Fibroblast of skin of scalp (primary cell): ENCODE measurements at places on chromosomes 11 and 22.

- DNase-seq, result no peak
Observed at GRCh38 chr11:131295986-131296385, 74.4 kb upstream of the NTM start.

DNA sequence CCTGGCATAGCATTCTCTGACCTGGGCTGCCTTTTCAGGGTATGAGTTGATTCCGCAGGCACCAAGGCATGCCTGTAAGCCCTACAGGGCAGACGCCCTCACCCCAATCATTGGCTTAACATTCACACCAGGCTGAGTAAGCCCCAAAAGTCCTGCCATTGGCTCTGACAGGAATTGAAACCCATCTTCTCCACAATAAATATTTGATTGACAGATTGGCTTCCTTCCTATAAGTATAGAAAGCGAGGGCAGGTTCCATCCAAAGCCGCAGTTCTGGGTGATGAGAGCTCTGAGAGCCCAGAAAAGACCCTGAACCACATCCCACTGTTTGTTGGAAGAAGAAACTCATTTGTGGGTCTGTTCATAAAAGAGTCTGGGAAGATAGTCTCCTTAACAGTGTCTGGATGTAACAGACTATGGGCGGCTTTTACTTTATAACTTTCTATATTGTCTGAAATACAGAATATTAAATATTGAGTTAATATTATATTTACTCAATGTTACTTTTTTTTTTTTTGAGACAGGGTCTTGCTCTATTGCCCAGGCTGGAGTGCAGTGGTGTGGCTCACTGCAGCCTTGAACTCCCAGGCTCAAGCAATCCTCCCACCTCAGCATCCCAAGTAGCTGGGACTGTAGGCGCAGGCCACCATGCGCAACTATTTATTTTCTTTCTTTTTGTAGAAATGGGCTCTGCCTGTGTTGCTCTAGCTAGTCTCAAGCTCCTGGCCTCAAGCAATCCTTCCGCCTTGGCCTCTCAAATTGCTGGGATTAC is 46.8 kb downstream of the FAM83F start:
- no peak for DNase-seq

DNA sequence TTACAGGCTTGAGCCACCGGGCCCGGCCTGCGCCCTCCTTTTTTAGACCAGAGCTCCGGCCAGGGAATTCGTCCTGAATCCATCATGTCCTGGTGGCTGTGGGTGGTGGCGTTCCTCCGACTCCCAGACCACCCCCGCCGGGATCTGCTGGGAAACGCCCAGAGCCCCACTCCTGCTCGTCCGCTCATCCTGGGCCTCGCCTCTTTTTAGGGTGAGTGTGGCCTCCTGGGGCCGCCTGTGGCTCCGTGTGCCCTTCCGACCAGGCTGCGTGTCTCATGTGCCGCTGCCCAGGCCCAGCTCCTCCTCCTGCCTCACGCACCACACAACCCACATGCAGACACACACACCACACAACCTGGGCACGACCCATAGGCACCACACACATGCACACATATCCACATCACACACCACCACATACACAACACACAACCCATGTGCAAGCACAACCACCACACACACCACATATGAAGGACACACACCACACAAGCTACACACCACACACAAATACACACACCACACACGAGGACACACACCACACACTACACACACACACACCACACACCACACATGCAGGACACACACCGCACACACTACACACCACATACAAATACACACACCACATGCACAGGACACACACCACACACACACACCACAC is 946.2 kb downstream of the BRD1 start:
- DNase-seq, result no peak

DNA sequence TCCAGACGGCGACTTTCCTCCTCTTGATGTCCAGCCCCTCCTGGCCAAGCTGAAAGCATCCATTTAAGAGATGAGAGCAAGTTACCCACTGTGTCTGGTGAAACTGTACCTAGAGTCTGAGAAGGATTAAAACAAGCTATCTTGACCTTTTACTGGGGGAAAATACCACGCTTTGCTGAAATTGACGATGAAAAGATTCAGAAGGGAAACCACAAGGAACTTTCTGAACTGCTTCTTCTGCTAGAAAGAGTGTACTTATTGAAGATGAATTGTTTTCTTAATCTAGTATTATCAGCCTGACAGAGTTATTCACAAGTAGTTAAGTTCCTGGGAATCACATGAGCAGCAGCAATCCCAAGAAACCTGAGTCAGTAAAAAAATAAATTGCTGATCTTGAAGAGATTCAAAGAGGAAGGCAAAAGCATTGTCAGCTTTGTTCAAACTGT is 13.1 kb upstream of the MS4A6A start:
- no peak for DNase-seq

DNA sequence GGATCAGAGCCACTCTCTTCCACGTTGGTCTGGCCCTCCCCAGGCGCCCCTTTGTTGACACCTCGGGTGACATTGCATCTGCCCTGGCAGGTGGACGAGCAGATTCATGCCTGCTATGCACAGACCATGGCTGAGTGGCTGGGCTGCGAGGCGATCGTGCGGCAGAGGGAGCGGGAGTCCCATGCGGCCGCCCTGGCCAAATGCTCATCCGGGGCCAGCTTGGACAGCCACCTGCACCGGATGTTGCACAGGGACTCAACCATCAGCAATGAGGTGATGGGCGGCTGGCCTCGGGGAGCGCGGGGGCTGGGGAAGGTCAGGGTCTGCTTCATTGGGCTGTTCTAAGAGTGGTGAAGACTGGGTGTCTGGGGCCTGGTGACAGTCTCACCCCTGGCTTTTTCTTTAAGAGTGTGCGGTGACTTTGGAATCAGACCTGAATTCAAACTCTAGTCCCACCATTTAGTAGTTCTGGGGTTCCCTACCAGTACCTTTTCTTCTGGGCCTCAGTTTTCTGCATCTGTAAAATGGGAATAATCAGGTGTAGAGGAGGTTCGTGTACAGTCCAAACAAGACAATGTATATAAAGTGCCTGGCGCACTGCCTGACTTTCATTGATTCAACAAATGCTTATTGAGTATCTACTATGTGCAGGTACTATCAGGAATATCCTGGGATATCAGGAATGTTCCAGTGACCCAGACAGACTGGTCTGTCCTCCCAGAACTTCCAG is 53.0 kb downstream of the LHFPL7 start:
- DNase-seq, result no peak

DNA sequence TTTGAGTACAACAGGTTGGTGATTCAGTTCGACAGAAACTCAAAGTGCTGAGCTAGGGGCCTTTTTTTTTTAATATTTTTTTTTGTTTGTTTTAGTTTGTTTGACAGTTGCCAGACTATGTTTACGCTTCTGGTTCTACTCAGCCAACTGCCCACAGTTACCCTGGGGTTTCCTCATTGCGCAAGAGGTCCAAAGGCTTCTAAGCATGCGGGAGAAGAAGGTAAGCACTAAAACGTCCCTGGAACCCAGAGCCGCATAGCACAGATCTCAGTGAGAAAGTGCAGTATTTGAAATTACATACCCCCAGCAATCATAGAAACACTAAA is 649 bp downstream of the PRRG4 start:
- no peak for DNase-seq

GRCh38 chr11:92226331-92227229 is 2.0 kb downstream of the FAT3 start:
- peak; percentile 14 for DNase-seq

DNA sequence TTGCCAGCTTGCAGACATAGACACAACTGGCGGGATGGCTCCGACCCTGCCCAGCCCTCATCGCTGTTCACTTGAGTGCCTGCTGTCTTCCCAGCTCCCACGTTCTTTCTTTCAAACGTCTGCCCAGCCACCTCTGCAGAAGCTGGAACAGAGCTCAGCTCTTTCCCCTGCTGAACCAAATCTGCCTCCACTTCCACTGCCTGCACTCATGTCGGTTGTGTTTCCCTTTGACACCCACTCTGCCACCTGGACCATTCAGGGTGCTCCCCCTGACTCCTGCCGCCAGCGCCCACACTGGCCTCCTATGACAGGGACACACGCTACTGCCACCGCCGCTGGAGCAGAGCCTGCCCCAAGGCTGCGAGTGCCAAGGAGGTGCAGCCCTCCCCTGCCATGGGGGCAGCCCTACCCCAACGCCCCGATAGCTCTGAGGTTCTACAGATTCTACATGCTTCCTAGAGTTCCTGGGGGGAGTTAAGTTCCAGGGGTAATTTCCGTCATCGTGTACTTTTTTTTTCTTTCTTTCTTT is 37.9 kb downstream of the TST start:
- DNase-seq, result no peak

- DNase-seq, result no peak
Observed at GRCh38 chr22:39703928-39704639, 133.5 kb downstream of the CACNA1I start.

DNA sequence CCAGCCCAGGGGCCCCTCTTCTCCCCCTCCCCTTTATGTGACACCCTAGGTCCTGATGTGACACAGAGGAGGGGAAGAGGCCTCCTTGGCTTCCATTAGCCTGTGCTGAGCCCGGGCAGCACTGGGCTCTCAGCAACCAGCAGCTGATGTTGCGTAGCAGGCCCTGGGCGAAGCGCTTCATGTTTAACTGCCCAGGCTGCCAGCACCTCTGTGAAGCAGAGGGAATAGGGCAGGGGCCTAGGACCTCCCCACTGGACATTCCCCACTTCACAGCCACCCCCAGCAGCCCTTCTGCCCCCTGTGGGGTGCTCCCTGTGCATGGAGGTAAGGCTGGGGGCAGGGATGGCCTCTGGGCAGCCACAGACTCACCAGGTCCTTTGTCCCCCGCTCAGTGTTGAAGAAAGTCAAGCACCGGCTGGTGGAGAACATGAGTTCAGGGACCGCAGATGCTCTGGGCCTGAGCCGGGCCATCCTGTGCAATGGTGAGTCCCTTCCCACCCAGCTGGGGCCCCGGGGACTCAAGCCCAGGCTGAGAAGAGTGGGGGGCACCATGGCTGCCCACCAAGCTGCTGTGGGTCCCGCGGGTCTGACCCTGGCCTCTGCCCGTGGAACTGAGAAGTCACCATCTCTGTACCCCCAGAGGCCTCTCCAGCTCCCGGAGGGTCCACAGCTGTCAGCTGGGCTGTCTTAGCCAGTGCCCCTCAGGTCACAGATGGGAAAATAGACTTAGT is 11.6 kb downstream of the PICK1 start:
- DNase-seq, result no peak

- no peak for DNase-seq
Observed at GRCh38 chr11:71298761-71299181, 46.4 kb upstream of the SHANK2 start.

DNA sequence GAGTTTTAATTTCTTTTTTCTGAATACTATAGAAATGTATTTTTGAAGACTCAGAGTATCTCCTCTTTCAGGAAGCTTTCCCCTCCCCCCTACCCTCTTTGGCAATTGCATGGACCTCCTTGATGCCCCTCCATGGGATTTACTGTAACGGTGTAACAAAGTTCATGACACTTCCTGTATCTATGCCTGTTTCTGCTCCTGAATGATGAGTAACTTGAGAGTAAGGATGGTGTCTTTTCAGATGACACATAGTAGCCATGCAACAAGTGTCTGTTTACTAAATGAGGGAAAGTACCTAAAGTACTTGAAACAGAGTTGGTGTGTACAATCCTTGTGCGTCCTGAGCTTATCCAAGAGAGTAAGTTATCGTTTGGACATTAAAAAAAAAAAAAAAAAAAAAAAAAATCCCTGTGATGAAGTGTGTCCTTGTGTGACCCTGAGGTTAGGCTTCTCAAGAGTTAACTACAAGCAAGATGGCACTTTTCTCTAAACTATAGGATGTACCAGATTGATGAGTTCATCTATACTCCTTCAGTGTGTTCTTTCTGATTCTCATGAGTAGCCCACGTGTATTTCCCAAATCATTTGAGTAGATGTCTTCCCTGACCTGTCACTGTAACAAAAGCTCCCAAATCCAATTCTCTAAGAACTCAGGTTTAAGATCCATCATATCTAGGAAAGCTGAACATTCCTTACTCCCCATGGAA is 7.4 kb downstream of the ETS1 start:
- no peak for DNase-seq

DNA sequence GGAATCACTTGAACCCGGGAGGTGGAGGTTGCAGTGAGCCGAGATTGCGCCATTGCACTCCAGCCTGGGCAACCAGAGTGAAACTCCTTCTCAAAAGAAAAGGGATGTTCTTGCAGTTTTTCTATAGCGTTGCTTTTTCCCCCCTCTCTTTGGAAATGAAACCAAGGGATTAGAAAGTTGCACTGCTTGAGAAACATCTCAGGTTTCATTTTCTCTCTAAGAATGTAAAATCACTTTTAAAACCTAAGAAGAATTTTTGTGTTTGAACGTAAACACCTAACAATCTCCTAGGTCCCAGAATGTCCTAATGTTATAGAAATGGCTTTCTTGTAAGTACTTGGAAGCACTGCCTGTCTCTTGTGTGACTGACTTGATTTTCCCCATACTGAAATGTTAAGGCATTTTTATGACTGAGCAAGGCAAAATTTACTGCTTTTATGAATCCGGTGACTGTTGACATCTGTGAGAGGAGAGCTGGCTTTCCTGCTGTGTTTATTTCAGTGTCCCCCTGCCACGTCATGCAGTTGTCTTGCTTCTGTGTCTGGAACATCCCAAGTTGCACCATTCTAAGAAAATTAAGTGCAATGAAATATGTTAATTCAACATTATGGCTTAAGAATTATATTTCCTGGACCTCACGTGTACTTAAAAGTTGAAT is 37.7 kb downstream of the NF2 start:
- peak; percentile 48 for DNase-seq

DNA sequence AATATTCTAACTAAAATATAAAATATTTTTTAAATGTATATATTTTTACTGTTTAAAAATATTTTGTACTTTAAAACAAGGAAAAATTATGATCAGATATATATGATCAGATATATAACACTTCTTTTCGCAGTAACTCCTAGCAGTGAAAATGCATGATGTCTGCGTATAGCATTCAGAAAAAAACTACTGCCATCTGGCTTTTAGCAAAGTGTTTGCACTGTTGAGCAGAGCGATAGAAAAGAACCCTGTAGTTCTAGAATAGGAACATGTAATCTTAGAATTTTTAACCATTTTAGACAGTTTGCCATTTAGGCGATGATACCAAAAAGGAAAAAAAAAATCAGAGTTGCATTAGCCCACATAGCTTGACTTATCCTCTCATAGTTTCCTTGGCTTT is 370.4 kb upstream of the ANO3 start:
- no peak for DNase-seq

DNA sequence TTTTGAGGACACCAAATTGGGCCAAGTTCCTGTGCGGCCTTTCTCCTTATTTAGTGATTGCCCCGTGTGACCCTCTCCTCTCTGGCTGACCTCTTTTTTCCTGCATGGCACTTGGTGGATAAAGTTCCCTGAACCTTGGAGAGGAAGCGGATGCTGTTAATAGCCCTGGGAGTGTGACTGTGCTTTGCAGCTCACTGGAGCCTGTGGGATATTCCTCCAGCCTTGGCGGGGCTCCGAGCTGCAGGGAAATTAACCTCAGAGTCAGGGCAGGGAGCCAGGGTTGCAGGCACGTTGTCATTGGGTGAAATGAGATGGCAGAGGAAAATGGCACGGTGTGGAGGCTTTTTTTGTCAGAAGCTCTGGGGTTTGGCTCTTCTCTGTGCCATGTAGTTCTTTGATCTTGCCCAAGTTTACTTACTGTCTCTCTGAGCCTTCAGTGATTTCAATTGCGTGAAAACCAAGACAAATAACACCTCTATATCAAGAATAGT is 965 bp downstream of the OR9Q1 start:
- peak; percentile 45 for DNase-seq
